ENCODE measurements at places on chromosomes 5 and 9. TPM values are rescaled to one million over a fixed set of nuclear protein-coding genes. Genes with fewer than 3 reads are reported as not detected.

DNA sequence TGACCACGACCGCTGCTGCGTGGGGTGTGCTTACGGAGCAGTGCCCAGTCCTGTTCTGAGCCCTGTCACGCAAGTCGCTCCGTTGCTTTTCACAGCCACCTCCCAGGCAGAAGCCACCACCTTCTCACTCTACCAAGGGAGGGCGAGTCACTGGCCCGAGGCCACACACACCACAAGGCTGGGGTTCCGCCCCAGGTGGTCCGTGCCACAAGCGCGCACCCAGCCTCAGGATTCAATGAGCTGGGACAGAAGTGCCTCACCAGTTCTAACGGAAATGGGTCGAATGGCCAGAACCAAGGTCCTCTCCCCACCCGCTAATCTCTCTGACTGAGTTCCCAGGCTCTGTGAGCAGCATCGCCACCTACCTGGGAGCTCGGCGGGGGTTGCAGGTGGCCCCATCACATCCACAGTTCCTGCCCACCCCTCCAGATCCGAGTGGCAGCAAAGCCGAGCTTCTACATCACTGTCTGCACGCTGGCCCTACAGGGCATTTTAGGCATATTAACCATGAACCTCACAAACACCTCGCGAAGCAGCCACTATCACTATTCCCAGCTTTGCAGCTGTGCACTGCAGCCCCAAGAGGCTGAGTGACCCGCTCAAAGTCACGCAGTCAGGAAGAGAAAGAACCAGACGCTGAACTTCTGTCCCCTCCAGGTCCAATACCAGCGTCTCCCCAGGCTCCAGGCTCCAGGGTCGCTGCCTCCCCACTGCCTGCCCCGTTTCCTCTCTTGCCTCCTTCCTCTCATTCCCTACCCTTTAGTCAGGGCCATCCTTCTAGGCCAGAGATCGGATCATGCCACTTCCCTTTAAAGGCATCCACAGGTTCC lies 92.1 kb upstream of the PHYKPL start:
- DNase-seq = no peak
- no peaks in the 10 kb centered on the region for H3K4me1 ChIP-seq
- no peak overlapping the region for H3K4me3 ChIP-seq
- no peaks in the 10 kb centered on the region for H3K36me3 ChIP-seq

GRCh38 chr5:138275379-138275782 lies 960 bp upstream of the GFRA3 start:
- H3K36me3 ChIP-seq = no peaks in the 10 kb centered on the region
- peaks cover 9% of the 10 kb centered on the region for H3K4me1 ChIP-seq
- peak; percentile 23 for DNase-seq
- H3K4me3 ChIP-seq = no peak overlapping the region
- H3K27ac ChIP-seq = no peak overlapping the region

DNA sequence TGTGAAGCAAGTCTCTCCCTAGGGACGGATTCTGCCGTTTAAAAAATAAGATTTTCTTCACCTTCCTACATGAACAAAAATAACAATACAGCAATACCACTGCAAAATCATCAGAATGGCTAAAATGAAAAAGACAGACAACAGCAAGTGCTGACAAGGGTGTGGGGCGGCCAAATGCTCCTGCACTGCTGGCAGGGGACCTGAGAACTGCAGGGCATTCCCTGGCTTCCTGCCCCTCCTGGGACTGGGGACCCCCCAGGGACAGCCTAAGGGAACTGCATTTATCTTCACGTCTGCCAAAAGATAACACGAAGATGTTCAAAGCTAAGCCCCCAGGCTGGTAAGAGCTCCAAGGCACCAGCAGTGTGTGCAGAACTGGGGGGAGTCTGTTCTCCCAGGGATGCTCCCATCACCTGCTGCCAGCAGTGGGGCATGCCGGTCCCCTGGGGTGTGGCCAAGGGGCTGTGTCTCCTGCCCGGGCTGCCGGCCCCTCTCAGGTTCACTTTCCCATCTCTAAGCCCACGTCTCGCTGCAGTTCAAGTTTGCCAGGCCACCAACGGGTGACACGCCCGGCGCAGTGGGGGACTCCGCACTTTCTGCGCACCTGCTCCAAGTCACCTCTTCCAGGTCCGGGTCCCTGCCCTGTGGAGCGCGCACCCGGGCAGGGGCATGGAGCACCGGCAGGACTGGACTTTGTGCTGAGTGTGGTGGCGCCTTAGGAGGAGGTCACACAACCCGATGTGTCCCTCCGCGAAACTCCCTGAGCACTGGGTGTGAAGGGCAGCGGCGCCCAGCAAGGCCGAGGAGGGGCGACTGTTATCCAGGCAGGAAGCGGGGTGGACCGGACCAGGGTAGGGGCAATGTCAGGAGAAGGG lies 4.5 kb upstream of the EGFL7 start:
- H3K36me3 ChIP-seq = no peaks in the 10 kb centered on the region
- no peak overlapping the region for H3K4me3 ChIP-seq
- no peaks in the 10 kb centered on the region for H3K27me3 ChIP-seq
- no peaks in the 10 kb centered on the region for H3K4me1 ChIP-seq

The TMEM267 gene
- total RNA-seq = 19.4 TPM

GRCh38 chr5:163631856-163632255 lies 126.4 kb downstream of the MAT2B start:
- H3K4me3 ChIP-seq = no peak overlapping the region
- H3K27me3 ChIP-seq = no peaks in the 10 kb centered on the region
- no peak for DNase-seq
- no peaks in the 10 kb centered on the region for H3K4me1 ChIP-seq
- H3K27ac ChIP-seq = no peak overlapping the region

- H3K36me3 ChIP-seq = no peaks in the 10 kb centered on the region
- no peaks in the 10 kb centered on the region for H3K4me1 ChIP-seq
- no peak overlapping the region for H3K4me3 ChIP-seq
- no peak for DNase-seq
- H3K27me3 ChIP-seq = no peaks in the 10 kb centered on the region
- no peak overlapping the region for H3K27ac ChIP-seq
These were observed 96.4 kb upstream of the IL12B start for GRCh38 chr5:159426694-159427093.

- H3K36me3 ChIP-seq = no peaks in the 10 kb centered on the region
- peak overlapping the region; percentile 90 for H3K27ac ChIP-seq
- H3K27me3 ChIP-seq = no peaks in the 10 kb centered on the region
- peak overlapping the region; percentile 18 for H3K4me3 ChIP-seq
- DNase-seq = peak; percentile 90
These were observed 49.3 kb upstream of the ZNF366 start for GRCh38 chr5:72556351-72557166.

GRCh38 chr5:93088592-93089389 lies 492.2 kb downstream of the NR2F1-AS1 start:
- H3K4me1 ChIP-seq = no peaks in the 10 kb centered on the region
- no peak overlapping the region for H3K27ac ChIP-seq
- H3K4me3 ChIP-seq = no peak overlapping the region
- no peaks in the 10 kb centered on the region for H3K36me3 ChIP-seq

- no peak overlapping the region for H3K4me3 ChIP-seq
- H3K27ac ChIP-seq = no peak overlapping the region
- no peaks in the 10 kb centered on the region for H3K27me3 ChIP-seq
- no peak for DNase-seq
- no peaks in the 10 kb centered on the region for H3K36me3 ChIP-seq
These were observed 157.4 kb upstream of the SPRY4 start for GRCh38 chr5:142482207-142482606.

The ZNF484 gene
- total RNA-seq = 10.3 TPM

The DEPDC1B gene
- 37.3 TPM for total RNA-seq

DNA sequence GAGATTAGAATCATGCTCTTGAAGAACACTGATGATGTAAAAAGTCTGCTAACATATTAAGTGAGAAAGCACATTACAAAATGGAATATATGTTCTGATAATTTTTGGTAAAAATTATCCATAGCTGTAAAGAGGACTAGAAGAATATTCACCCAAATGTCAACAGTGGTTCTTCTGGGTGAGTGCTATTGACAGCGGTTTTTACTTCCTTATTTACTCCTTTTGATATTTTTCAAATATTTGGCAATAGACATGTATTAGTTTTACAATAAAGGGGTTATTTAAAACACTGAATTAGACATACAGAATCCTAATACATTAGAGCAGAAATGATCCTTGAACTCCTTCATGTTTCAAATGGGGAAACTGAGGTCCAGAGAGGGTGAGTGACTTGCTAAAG lies 26.9 kb upstream of the MEGF9 start:
- H3K4me1 ChIP-seq = no peaks in the 10 kb centered on the region
- no peaks in the 10 kb centered on the region for H3K27me3 ChIP-seq
- H3K27ac ChIP-seq = no peak overlapping the region
- no peak for DNase-seq
